HAP-1 (cell line): ENCODE measurements at places on chromosomes 11 and 22.

- DNase-seq = no peak
Observed at GRCh38 chr11:28089378-28089777, 18.6 kb downstream of the KIF18A start.

DNA sequence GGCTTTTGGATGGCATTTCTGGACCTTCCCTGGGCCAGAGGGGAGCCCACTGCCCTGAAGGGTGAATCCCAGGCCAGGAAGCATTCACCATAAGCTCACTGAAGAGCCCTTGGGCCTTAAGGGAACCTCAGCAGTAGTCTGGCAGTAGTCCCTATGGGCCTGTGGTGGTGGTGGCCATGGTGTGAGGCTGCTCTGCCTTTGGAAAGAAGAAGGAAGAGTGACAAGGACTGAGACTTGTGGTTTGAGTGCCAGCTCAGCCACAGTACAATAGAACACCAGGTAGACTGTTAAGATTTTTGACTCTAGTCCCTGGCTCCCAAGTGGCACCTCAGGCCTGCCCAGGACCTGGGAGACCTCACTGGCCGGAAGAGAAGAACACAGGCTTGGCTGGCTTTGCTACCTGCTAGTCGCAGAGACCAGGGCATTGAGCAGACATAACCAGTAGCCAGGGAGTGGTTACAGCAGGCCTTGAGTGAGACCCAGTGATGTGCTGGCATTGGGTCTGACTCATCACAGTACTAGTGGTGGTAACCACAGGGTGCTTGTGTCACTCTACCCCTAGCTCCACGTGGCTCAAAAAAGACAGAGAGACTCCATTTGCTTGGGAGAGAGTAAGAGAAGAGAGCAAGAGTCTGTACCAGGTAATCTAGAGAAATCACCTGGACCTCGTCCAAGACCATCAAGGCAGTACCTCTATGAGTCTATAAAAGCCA lies 259.8 kb upstream of the BLID start:
- no peak for DNase-seq

DNA sequence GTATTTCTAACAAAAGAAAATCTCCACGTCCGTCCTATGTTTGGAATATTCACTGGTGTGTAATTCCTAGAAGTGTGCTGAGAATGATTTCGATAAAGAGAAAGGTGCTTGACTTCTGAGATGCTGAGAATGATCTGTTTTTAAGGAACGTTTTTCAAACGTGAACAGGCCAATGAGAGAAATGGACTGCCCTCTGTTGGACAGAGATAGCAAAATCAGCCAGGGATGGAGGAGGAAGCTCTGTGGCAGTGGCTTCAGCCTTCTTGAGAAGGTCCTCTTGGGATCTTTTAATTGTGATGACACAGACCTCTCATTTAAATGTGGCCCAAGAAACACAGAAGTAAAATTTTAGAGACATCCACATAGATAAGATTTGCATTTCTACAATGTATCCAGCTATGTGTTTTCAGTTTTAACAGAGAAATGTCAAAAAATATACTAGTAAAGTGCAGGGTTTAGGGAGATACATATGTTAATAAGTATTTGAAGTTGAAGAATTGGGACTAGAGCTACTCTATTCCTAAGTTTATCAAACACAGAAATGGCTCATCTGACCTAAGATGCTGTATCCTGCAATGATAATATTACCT lies 84.0 kb upstream of the RCN1 start:
- DNase-seq = peak; percentile 31

DNA sequence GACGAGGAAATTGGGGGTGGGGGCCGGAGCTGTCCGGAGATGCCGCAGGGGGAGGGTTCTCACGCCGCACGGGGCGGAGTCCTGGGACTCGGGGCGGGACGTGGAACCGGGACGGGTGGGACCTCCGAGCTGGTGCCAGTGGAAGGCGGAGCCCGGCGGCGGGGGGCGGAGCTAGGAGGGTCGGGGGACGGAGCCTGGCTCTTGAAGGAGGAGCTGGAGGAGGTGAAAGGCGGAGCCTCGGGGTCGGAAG lies 271 bp downstream of the FKBP2 start:
- peak; percentile 100 for DNase-seq

- no peak for DNase-seq
Observed at GRCh38 chr11:69499918-69500284, 18.4 kb downstream of the LINC01488 start.

DNA sequence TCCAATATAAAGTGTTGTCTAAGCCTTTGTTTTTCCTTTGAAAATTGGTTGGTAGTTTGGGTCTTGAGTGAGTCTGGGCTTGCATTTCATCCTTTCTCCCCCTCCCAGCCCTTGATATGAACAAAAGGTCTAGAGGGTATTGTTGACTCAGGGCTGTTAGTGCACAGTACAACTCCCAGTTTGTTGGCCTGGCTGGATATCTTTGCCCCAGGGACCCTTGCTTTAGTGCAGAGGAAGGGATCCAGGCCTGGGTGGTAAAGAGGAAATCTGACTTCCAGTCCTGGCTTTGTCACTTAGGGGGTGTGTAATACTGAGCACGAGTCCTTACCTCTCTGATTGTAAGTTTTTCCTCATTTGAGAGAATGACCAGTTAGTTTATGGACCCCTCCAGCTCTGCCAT lies 330.4 kb downstream of the TMEM135 start:
- DNase-seq = no peak

DNA sequence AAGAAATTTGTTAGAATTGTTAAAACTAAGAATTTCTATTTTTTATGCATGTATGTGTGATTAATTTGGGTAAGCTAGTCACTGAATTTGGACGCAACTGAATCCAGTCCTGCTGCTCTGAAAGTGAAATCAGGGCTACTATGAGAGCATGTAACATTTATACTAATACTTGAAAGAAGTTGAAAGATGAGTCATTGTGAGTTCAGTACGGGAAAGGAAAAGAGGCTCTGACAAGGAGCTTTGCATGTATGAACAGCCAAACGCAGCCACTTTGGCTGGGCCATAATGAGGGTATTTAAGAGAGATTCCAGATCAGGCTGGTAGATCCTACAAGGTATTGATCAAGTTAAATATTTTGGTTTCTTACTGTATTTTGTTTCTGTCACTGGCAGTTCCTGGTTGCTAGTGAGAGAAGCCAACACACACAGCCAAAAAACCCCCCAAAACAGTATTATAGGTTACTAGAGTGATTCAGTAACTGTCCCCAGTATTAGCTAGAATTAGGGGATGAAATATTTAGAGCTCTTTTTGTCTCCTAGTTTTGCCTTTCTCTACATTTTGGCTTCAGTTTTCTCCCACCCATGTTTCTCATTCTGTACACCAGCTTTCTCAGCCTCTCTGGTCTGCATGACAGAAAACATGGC lies 14.1 kb downstream of the AASDHPPT start:
- no peak for DNase-seq

GRCh38 chr11:6443269-6444003 lies 2.6 kb upstream of the HPX start:
- peak; percentile 73 for DNase-seq
